ENCODE measurements at places on chromosomes 11 and 22.

GRCh38 chr11:1776944-1777715 is 13.4 kb upstream of the CTSD start:
- ATAC-seq, result no peak

DNA sequence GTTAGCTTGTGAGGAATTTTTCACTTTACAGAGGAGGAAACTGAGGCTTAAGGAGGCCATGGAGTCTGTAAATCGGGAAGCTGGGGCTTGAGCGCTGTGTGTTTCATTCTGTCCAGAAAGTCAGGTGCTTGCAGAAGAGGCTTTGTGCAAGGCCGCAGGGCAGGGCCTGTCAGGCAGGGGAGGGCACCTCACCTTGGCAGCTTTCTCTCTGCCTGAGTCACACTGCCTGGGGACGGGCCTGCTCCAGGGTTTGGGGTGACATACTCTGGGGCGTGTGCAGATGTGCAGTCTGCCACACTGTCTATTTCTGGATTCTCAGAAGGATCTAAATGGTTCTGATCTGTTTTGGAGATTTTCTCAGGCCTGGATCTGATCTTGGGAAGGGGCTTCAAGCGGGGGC is 8.4 kb downstream of the INCENP start:
- no peak for ATAC-seq

- ATAC-seq, result no peak
These were observed 2.9 kb upstream of the SLC6A5 start for GRCh38 chr11:20596205-20597153.

- no peak for ATAC-seq
These were observed 18.4 kb downstream of the OR51L1 start for GRCh38 chr11:5013012-5013411.

- no peak for ATAC-seq
These were observed 10.8 kb downstream of the LARGE2 start for GRCh38 chr11:45933131-45933831.

- ATAC-seq, result no peak
These were observed 126.3 kb downstream of the RRAS2 start for GRCh38 chr11:14232652-14233051.

DNA sequence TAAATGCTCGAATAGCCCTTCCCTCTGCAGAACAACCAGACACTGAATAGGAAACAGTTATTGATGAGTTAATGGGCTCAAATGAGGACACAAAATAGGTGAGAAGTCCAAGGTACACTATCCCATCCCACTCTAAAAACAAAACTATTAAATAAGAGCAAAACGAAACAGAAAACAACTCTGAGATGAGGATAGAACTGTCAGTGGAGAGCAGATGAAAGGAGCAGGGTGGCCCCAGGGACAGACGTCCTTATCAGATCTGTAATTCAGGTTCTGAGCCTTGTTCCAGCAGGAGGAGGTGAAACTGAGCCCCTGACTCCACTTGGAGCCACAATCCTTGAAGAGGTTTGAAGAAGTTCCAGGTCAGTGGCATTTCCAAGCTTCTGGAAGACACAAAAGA is 8.5 kb upstream of the SNX19 start:
- ATAC-seq, result no peak

DNA sequence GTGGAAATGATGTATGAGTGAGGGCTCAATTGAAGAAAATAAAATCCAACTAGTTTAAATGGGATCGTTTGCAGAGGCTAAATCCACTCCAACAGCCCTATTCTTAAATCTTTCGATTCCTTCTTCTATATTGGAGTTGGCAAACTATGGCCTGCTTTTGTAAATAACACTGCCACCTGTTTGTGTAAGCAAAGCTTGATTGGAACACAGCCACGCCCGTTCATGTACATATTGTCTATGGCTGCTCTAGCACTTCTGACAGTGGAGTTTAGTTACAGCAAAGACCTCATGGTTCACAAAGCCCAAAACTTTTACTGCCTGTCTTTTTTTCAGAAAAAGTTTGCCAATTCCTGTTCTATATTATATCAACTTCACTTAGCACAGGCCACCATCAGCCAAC is 40.6 kb upstream of the RCN1 start:
- no peak for ATAC-seq

DNA sequence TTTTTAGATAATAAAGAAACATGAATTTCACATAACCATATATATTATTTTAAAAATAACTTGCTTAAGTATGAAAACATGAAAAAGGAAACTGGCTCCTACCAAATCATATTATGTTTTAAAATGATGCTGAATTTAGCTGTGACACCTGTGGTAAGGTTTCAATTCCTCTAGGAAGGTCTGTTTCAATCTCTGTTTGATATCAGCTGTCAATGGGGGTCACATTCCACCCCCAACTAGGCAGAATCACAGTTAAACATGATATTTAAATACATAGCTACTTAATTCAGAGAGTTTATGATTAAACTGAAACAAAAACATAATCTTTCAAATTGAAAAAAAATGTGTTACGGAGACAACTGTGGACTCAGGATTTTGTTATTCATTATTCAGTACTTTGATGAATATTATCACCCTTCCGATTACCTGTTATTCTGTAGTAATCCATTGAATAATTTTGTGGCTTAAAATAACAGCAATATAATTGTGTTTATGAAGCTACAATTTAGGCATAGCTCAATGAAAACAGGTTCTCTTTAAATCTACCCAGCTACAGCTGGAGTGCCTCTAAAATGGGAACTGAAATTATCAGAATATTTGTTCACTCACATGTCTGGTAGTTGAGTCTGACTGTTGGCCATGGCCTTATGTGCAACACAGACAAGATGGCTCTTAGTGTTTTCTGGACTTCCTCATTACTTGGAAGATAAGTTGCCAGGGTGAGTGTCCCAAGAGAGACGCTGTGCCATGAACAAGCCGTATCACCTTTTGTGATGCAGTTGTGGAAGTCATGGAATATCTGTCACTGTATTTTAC is 244.6 kb upstream of the ANO3 start:
- no peak for ATAC-seq

DNA sequence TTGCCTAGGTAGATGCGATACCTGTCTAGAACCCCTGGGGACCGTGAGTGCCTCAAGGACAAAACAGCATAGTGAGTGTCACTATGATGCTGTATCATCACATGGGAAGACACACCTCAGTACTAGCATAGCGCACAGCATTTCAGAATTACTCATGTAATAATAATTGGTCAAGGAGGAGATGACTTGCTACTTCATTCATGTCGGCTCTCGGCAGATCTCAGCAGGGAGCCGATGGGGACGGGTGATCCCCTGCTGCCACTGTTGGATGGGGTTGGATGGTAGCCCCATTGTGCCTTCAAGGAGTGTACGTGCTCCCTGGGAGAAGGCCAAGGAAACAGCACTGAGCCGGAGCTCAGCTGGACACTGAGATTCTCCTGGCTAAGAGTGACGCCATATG is 186.9 kb downstream of the EFCAB6 start:
- ATAC-seq, result no peak

GRCh38 chr22:36546092-36546804 is 17.3 kb upstream of the EIF3D start:
- no peak for ATAC-seq

DNA sequence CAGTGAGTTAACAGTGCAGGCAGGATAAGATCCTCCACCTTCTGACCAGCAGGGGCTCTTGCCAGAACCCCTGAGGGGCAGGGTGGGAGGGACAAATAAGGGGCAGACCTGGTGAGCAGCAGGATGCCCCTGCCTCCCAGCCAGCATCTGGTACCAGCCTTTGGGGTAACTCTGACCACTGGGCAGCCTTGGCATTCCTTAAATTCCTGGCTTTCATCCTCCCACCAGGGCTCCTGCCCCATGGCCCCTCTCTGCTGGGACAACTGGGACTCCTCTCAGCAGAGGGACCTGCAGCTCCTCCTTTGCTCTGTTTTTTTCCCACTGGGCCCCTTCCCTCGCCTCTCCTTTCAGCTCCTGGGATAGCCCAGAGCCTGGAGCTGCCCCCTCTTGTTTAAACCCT is 98.0 kb upstream of the CD82 start:
- no peak for ATAC-seq

GRCh38 chr11:116691771-116692177 is 81.0 kb downstream of the BUD13 start:
- no peak for ATAC-seq

DNA sequence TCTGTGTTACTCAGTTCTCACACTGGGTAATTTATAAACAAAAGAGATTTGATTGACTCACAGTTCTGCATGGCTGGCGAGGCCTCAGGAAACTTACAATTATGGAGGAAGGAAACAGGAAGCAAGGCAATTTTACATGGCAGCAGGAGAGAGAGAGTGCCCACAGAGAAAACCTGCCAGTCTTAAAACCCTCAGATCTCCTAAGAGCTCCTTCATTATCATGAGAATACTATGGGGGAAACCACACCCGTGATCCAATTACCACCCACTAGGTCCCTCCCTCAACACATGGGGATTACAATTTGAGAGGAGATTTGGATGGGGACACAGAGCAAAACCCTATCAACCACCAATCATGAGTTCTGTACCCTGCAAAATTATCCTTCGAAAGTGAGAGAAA is 1180.8 kb downstream of the JRKL start:
- ATAC-seq, result no peak

GRCh38 chr11:86515297-86516094 is 140.8 kb downstream of the CCDC81 start:
- no peak for ATAC-seq

DNA sequence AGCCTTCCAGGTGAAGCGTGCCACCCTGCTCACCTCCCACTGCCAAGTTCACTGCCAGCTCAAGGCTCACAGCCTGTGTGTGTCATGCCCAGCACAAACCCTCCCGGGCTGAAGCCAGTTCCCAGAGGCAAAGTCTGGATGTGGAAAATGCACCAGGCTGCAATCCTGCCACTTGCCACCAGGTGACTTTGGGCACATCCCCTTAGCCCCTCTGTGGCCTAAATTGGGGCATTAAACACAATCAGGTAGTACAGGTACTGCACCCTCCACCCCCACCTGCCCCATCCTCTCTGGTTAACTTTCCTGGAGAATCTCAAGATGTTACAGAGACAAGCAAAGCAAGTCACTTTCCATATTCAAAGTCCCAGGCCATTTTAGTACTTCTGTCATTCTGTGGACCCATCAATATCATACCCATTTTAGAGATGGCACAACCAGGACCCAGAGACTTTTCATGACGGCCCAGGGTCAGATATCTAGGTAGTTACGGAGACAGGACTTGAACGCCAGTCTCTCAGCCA is 1.8 kb upstream of the RASD2 start:
- no peak for ATAC-seq

DNA sequence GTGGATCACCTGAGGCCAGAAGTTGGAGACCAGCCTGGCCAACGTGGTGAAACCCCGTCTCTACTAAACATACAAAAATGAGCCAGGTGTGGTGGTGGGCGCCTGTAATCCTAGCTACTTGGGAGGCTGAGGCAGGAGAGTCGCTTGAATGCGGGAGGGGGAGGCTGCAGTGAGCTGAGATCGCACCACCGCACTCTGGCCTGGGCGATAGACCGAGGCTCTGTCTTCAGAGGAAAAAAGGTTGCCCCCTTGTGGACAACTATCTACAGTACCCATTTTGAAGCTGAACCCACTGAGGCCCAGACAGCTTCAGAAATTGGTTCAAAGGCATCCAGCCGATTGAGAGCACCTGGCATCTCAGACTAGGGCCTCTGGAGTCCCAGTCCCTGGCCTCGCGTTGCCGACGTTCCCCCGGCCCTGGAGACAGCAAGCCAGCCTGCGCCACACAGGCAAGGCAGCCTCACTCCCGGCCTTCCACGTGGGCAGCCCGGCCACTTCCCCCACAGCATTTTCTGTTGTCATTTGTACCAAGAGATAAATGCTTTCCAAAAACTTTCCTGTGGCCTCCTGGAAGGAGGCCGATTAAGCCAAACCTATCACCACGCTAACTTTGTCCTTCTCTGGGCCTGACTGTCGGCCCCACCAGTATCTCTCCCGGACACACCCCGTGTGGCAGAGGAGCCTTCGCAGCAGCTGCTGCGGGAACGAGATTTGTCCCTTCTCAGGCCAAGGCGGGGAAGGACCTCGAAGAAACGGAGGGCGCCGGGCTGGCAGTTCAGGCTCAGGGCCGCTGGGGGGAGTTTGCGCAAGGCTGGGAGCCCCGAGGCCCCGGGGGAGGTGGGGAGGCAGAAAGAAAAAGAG is 82.8 kb downstream of the FLI1 start:
- no peak for ATAC-seq

DNA sequence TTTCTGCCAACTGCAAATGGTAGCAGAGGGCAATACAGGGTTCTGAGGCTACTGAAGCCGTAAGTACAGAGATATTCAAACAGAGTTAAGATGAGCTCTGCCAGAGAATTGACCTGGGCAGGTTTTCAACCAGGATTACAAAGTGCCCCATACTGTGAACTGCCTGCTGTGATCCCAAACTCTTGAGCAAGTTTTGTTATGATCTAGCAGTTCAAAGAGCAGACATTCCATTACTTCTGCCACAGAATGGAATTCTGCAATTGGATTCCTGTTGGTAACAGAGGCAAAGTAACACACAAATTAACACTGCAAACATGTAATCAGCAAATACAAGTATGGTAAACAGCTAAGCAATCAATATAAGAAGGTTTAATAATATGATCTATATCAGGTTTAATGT is 31.2 kb downstream of the ALG9 start:
- no peak for ATAC-seq

GRCh38 chr11:58763120-58763490 is 31.4 kb upstream of the GLYAT start:
- no peak for ATAC-seq

DNA sequence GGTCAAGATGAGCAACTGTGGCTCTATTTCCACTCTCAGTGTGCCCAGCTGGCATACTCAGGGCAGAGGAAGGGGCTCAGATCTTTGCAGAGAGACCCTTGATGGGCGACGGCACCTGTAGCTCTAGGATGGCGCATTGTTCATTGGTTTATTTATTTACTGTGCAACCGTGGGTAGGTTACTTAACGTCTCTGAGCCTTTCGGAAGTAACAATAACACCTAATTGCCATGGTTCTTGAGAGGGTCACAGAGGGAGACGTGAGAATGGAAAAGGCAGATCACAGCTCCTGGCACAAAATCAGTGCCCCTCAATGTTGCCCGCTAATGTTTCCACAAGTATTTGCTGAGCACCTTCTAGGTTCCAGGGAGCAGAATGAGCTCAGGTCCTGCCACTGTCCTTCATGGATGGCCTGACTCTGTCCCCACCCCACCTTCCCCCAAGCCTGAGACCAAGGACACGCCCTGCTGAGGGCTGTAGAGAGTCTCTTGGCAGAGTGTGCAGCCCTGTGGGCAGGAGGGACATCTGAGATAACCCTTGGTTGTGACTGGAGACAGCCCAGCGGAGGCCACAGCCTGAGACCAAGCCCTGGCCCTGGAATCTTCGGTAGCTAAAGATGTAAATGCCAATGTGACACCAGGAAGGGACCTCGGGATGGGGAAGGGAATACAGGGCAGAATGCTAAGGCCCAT is 780 bp upstream of the ALDH3B2 start:
- no peak for ATAC-seq

Data from gastroesophageal sphincter (tissue), 4 donors.